Thyroid gland (tissue), 4 donors: ENCODE measurements at places on chromosomes 2 and 18. TPM values are rescaled to one million over a fixed set of nuclear protein-coding genes. Genes with fewer than 3 reads are reported as not detected.
A peak's percentile ranks its signal among the peaks of the same experiment; 100 is the strongest.

HAUS1 gene
- 15.6 TPM for total RNA-seq

CNGA3 gene
- 0.54 TPM for total RNA-seq

ERBB4 gene
- total RNA-seq = 21.0 TPM

TAF1B gene
- 19.4 TPM for total RNA-seq

CCL20 gene
- not detected for total RNA-seq

ALPI gene
- total RNA-seq = not detected

DSC3 gene
- total RNA-seq = 1.5 TPM

M1AP gene
- 0.81 TPM for total RNA-seq

DOK6 gene
- total RNA-seq = 0.94 TPM

- DNase-seq = peak; percentile 10
Measured at GRCh38 chr2:109129356-109129920, 433 bp downstream of the SH3RF3 start.

- peak; percentile 38 for DNase-seq
Measured at GRCh38 chr2:172864182-172864581, 128.5 kb downstream of the RAPGEF4 start.

- peak; percentile 60 for DNase-seq
Measured at GRCh38 chr2:102932501-102932900, 170.7 kb downstream of the TMEM182 start.

GRCh38 chr2:68714866-68715265 lies 19.7 kb upstream of the ARHGAP25 start:
- DNase-seq = peak; percentile 15

GRCh38 chr2:12412898-12413305 lies 303.8 kb upstream of the TRIB2 start:
- DNase-seq = no peak

- no peak for DNase-seq
Measured at GRCh38 chr2:226223704-226224103, 575.9 kb downstream of the IRS1 start.

DNA sequence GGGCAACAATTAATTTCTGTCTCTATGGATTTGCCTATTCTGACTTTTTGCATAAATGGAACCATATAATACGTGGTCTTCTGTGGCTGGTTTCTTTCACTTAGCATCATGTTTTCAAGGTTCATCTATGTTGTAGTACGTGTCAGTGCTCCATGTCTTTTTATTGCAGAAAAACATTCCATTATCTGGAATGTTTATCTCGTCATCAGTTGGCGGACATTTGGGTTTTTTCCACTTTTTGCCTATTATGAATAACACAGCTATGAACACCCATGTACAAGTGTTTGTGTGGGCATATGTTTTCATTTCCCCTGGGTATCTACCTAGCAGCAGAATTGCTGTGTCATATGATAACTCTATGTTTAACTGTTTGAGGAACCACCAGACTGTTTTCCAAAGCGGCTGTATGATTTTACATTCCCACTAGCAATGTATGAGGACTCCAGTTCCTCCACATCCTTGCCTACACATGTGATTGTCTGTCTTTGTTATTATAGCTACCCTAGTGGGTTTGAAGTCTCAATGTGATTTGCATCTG lies 49.9 kb downstream of the MYO7B start:
- no peak for DNase-seq

GRCh38 chr2:180978903-180979748 lies 1.3 kb upstream of the UBE2E3 start:
- DNase-seq = peak; percentile 9

GRCh38 chr2:161230959-161231358 lies 70.7 kb downstream of the TANK start:
- DNase-seq = no peak

DNA sequence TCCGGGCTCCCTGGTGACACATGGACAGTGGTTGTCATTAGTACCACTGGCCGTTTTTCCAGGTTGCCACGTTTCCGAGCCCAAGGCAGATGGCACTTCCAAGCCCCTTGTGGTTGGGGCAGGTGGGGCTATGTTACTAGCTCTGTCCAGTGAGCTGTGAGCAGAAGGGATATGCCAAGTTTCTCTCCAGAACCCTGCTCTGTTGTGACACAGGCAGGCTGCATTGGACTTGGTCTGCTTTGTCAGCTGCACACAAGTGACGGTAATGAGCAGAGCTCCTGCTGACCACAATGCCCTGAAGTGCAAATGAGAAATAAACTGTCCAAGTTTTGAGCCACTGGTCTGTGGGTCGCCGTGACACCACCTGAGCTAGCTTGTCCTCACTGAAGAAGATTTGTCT lies 118.8 kb downstream of the GYPC start:
- no peak for DNase-seq

DNA sequence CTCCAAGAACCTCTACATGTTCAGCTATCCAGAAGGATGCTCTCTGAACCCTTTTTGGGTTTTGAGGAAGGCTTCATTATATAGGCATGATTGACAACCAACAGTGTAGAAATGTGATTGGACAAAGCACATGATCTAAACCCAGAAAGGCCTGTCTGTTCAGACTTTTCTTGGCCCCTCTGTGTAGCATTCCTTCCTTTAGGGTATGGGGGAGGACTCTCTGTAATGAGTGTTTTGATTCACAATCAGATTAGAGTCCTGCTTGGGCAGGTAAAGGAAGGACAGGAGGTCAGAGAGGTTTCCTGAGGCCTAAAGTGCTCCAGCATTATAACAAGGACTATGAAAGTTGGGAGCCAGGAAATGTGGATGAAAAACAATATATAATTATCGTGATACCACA lies 13.6 kb downstream of the GULP1 start:
- no peak for DNase-seq

GRCh38 chr2:24788816-24789215 lies 4.4 kb downstream of the PTRHD1 start:
- no peak for DNase-seq

DNA sequence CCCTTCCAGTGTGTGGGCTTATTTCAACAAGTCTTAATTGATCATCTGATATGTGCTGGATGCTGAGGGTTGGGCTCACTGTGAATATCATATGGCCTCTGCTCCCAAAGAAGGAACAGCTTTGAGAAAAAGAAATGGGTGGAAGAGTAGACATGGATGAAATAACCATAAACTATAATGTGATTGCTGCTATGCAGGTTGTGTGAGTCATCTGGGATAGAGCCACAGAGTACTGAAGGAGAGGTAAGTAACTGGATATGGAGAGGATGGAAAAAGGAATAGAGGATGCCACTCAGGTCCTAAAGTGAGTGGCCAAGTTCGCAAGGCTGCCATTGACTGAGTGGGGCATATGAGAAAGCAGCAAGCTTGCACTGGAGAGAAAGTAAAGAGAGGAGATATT lies 8.7 kb upstream of the DSG2 start:
- DNase-seq = no peak

GRCh38 chr2:216372761-216373291 lies 543 bp upstream of the MARCHF4 start:
- no peak for DNase-seq

DNA sequence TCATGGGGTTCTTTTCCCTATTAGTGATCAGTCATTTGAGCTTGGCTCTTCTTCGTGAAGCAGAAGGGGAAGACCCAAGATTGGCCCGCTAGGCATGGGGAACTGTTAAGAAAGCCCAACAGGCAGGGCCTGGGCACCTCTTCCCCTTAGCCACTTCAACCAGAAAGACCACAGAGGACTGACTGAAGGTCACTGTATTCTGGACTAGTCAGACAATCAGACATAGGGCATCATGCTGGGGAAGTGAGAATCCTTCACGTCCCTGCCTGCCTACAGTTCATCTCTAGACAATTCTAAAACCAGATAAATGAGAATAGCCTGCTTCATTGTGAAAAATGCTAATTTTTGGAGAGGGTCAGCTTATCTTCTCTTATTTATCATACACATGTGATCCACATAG lies 28.1 kb downstream of the FAP start:
- no peak for DNase-seq

- DNase-seq = no peak
Measured at GRCh38 chr18:22549260-22549937, 131.7 kb upstream of the CTAGE1 start.

- no peak for DNase-seq
Measured at GRCh38 chr2:85936421-85937068, 47.8 kb upstream of the ST3GAL5 start.

DNA sequence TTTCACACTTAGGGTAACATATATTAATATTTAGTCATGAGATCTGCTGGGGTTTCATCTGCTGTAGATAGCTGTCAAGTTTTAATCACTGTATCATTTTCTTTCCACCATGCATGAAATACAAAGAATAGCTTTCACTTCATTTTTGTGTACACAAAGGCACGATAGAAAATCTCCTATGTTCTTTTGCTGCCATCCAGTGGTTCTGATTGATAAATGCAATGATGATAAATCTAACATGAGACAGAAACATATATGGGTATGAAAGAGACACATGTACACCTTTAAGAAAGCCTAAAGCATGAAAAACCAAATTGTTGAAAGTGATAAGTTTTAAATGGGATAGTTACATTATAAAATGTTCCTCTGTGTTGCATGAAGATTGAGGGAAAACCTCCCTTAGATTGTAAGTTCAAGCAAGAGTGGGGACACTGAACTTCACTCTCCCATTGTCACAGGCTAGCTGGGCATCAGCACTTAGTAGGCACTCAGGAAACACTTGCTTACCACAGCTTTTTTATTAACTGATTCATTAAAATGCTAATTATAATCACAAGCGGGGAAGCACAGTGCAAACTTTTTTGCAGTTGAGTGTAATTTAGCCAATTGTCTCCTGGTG lies 31.2 kb downstream of the C1D start:
- no peak for DNase-seq

DNA sequence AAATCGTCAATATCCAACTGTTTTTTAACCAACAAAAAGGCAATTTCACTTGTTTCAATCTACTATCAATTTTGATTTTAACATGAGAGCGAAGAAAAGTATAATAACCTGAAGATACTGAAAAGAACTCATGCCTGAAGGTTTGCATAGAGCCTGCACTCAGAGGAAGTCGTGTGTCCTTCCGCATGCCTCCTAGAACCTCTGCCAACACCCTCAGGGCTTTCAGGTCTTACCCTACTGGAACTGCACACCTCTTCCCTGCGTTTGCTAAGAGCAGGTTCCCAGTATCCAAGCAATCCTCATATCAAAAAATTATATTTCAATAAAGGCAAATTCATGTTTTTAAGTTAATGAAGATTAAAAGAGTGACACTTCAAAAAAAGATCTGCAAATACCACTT lies 74.7 kb downstream of the PIAS2 start:
- no peak for DNase-seq

DNA sequence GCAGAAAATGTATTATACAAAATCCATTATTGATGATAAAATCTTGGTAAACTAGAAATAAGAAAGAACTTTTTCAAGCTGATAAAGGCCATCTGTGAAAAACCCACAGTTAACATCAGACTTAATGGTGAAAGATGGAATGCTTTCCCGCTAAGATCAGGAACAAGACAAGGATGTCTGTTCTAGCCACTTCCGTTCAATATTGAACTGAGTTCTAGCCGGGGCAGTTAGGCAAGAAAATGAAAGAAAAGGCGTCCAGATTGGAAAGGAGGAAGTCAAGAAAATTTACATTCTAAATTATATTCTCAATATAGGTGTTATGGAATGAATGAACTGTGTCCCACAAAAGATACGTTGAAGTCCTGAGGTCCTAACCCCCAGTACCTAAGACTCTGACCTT lies 39.1 kb upstream of the DTNB start:
- DNase-seq = no peak

GRCh38 chr2:181419129-181419855 lies 37.9 kb upstream of the ITGA4 start:
- no peak for DNase-seq

DNA sequence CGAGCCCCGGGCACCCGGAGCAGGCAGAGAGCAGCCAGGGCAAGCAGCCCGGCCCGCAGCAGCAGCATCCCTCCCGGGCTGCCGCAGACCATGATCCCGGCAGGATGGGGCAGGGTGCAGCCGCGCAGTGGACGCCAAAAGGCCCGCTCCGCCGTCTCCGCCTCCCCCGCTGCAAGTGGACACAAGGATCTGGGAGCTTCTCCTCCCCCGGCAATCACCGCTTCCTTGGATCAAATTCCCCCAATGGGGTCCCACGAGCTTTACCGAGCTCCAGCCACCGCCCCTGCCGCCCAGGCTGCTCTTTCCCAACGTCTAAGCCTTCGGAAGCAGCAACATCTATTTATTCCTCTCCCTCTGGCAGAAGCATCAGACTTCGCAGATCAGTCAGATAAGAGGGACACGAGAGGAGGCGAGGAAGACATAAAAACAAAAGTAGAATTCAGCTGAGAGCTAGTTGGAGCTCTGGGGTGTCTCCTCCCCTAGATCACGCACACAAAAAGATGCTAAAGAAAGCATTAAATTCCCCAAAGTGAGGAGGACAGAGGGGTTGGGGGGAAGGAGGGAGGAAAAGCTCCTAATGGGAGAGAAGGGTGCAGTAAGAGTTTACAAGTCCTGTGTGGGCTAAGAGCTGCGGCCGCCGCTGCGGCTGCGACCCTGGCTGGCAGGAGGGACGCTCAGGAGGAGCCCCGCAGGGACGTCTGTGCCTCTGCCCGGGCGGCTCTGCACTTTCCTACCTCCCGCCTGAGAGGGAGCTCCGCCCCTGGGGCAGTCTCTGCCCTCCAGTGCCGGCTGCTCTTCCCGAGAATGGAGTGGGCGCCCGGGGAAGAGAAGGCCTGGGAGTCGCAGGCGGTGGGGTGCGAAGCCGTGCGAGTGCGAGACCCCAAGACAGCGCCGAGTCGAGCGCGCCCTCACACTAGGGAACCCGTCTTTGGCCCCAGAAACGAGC lies at the start of gene FRZB:
TSS of gene FRZB (minus strand) at position 177 of the 946 bp plus-strand sequence. CDS start at position 92, 85 bp downstream.
- DNase-seq = peak; percentile 41

GRCh38 chr2:9547262-9547991 lies 8.2 kb downstream of the ADAM17 start:
- DNase-seq = no peak

GRCh38 chr18:3451989-3452749 lies 2.2 kb downstream of the TGIF1 start:
- DNase-seq = peak; percentile 82

GRCh38 chr2:181853696-181854095 lies 37.8 kb upstream of the ITPRID2 start:
- no peak for DNase-seq
